Stomach (tissue), 19 donors: ENCODE measurements at places on chromosomes 4 and X. TPM values are rescaled to one million over a fixed set of nuclear protein-coding genes. Genes with fewer than 3 reads are reported as not detected.

The RHOH gene
- 4.1 TPM for total RNA-seq

The GDI1 gene
- total RNA-seq, result 71.1 TPM

DNA sequence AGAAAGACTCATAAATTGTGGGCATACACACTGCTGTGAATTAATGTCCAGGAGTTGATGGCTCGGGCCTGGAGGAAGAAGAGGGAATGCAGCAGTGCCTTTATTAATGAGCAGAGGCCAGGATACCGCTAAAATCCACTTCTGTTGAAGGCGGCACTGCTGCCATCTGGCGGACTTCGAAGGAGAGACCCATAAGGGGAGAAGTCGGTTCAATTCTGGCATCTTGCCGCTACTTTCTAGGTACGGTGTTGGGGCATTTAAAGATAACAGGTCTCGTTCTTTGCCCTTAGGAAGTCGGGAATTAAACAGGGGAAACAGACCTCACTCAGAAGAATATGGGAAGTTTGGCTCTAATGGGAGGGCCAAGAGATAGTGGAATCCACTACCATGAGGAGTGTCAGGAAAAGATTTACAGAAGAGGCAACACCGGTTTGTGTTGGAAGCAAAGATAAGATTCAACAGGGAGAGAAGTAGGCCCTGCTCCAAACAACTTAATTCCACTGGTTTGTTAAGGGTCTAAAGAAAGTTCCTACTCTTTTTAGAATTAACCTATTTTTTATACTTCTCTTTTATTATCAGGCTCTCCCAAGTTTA lies 133.6 kb upstream of the GIMD1 start:
- peak; percentile 64 for DNase-seq

- no peak for DNase-seq
Measured at GRCh38 chrX:135410861-135411627, 10.7 kb upstream of the SMIM10L2A start.

GRCh38 chrX:9135901-9136510 lies 102.1 kb upstream of the FAM9B start:
- DNase-seq, result no peak

- DNase-seq, result no peak
Measured at GRCh38 chrX:132173647-132174046, 45.6 kb downstream of the RAP2C start.

DNA sequence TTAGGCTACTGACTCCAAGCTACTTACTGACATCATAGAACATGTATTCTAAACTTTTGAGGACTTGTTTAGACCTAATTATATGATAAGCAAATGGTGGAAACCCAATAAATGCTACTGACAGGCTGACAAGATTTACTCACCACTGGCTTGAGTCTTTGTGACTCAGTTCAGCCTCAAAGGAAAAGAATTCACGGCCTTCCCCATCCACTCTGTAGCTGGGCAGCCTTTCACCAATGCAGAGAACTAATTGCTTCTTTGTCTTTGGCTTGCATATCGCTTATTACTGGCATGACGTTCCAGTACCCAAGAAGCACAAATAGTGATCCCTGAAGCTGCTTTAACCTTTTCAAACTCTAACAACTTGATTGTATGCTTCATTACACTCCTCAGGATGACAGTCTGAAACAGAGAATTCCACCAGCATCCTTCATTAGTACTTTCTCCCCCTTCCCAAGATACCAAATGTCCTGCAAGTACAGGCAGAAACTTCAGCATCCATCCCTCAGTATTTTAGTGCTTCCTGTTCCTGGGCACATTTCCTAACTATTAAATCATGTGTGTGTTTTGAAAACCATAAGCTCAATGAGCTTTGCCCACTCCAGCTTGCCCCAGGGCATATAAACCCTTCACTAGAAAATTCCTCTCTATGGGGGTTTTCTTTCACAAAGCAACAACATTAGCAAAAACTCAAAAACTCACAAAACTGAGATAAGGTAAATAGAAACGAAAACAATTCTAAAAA lies 298.1 kb upstream of the SLC7A11 start:
- DNase-seq, result no peak

DNA sequence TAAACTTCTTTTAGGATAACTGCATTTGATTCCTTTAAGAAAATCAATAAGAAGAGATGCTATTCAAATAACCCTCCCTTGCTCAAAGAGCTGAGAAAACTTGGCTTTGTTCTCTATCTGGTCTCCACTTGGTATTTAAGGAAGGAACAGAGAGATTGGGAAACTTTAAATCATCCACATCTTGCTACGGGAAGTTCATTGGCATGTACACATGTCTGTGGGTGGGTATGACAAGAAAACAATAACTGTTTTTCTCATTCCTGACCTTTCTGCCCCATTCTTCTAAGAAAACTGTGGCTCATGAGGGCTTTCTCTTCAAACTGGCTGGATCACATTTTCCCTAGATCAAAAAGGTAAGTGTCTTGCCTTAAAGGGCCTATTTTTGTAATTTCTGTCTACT lies 6.0 kb downstream of the SEL1L3 start:
- no peak for DNase-seq

GRCh38 chr4:53314252-53314651 lies 51.6 kb downstream of the SCFD2 start:
- DNase-seq, result no peak
